Stimulated activated naive CD4-positive, alpha-beta T cell treated with Interleukin-2 at 50 U/mL for 16 hours (primary cell): ENCODE measurements at places on chromosomes 12 and 14.

- DNase-seq: no peak
These were observed 26.0 kb upstream of the SNX6 start for GRCh38 chr14:34655959-34656358.

DNA sequence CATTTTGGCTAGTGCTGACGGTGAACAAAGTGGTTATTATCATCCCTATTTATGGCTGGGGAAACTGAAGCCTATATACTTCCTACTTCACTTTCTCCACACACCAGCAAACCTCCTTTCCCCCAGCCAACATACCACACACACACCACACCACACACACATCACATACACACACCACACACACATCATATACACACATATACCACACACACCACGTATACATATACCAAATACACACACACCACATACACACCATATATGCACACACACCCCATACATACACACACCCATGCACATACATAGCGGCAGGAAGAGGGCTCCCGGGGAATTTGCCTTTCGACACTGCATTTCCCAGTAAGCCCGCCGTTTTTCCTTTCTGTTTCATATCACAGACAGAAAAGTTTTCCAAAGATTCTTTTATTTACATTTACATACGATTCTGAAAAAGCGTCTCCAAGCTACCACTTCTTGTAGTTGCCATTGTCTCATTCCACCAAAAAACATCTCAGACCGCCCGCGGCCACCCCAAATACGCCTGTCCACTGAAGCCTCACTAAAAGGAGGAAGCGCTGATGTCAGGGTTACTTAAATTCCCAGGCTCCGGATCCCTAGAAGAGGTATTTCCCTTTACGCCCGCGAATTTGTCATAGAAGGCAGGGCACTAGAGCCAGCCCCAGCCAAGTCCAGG lies 823 bp upstream of the RAB5B start:
- no peak for DNase-seq

- no peak for DNase-seq
These were observed 475.6 kb downstream of the PDZRN4 start for GRCh38 chr12:41663598-41664265.

DNA sequence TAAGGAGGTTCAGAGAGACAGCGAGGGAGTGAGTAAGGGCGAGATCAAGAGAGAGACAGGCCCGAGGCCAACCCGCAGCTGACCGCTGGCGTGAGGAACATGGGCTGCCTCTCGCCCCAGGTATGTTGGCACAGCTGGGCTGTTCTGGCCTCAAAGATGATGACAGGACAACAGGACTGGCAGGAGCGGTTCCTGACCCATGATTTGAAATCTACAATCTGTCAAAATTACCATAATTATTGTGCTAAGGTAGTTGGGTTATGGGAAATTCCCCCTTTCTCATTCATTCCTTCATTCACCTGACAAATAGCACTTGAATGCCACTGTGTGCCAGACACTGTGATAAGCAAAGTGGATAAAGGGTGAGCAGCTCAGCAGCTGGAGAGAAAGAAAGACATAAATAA lies 5.1 kb upstream of the ENDOU start:
- DNase-seq: no peak

DNA sequence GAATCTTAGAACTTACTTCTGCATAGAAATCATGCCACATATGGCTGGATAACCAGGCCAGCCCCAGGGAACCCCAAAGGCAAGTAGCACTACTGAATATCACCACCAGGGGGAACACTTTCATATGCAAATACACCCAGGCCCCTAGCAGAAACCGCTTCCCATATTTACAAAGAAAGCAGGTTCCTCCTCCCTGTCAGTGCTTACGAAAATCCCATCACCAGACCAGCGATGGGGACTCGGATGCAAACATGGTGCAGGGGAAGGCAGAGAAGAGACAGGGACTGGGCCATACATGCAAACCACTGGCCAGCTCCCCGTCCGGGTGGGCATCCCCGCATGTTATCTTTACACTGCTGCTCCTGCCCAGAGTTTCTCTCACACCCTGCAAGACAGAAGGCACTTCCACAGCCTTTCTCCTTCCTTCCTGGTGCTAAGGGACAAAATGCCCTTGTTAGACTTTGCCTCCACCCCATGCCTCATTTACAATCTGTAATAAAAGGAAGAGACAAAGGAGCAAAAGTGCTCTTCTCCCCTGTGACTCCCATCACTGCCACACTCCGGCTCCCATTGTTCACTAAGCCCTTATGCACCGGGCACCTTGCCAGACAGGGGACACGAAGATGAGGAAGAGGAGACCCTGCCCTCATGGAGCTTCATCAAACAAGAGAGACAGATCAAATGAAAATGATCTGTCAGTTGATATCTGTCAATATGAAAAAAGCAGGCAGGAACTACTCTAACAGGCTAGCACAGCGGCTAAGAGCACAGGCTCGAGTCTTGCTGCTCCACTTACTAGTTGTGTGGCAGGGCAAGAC lies 62.3 kb downstream of the PTPN21 start:
- peak; percentile 3 for DNase-seq

DNA sequence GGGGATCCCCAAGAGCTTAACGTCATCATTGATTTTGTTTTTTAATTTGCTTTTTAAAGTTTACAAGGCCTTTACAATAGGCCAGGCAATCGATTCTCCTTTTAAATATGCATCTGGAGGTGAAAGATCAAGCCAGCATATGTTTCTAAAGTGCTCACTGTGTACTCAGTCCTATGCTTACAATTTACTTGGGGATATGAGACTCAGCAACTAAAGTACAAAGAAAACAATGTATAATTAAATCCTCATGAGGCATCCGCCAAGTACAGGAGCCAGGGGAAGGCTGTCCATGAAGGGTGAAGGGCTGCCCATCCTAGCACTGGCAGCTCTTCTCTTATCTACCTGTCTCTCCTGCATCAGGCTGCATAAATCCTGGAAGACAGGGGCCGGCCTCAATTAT lies 11.8 kb downstream of the CCDC92 start:
- DNase-seq: no peak

- peak; percentile 15 for DNase-seq
These were observed 2.3 kb downstream of the DGLUCY start for GRCh38 chr14:91115986-91116770.

DNA sequence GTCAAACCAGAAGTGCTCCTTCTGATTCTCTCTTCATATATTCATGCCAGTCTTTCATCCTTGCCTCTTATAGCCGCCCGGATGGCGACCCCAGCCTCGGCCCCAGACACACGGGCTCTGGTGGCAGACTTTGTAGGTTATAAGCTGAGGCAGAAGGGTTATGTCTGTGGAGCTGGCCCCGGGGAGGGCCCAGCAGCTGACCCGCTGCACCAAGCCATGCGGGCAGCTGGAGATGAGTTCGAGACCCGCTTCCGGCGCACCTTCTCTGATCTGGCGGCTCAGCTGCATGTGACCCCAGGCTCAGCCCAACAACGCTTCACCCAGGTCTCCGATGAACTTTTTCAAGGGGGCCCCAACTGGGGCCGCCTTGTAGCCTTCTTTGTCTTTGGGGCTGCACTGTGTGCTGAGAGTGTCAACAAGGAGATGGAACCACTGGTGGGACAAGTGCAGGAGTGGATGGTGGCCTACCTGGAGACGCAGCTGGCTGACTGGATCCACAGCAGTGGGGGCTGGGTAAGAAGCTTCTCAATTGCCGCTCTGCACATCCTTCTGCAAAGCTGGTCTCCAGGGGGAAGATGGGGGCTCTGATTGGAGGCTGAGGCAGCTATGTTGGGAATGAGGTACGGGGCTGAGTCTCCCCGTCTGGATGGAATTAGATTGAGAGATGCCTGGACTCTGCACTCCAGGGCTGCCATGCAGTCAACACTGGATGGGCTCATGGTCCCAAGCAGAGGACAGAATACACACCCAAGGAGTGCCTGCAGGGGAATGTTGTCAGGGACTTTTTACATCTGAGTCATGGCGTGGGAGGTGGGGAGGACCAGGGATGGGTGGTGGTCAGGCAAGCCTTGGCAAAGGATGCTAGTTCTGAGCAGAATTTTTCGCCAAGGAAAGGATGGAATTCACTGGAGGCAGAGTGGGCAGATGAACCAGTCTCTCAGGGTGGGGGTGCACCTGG lies 1.3 kb downstream of the BCL2L2 start:
- no peak for DNase-seq

GRCh38 chr14:76464856-76465255 lies 88.9 kb downstream of the ESRRB start:
- DNase-seq: no peak

- DNase-seq: no peak
These were observed 92.1 kb downstream of the NINJ2 start for GRCh38 chr12:570921-571794.

GRCh38 chr12:57631566-57632072 lies 1.4 kb downstream of the B4GALNT1 start:
- DNase-seq: no peak

DNA sequence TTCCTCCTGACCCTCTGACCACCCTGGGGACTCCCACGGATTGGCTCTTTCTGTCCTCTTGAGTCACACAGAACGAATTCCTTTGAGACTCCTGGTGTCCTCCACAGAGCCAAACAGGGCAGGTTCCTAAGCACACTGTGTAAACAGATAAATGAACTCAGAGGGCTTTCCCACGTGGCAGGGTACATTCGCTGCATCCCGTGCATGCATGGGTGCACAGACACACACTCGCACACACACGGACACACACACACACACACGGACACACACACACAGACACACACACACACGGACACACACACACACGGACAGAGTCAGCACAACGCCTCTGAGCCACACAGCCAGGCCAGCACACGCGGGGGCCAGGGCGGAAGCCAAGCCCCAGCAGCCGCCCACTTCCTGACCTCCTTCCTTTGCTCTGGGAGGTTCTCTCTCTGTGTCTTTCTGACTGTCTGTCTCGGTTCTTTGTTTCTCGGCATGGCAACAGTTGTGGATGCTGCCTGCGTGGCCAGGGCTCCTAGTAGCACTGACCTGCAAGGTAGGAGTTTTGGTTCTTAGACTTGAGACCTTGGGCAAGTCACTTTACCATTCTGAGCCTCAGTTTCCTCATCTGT lies 706 bp downstream of the CRACR2A start:
- DNase-seq: peak; percentile 75

GRCh38 chr14:95548328-95548929 lies 13.6 kb downstream of the GLRX5 start:
- DNase-seq: no peak

GRCh38 chr14:21309238-21309636 lies 29.4 kb downstream of the RPGRIP1 start:
- DNase-seq: no peak

DNA sequence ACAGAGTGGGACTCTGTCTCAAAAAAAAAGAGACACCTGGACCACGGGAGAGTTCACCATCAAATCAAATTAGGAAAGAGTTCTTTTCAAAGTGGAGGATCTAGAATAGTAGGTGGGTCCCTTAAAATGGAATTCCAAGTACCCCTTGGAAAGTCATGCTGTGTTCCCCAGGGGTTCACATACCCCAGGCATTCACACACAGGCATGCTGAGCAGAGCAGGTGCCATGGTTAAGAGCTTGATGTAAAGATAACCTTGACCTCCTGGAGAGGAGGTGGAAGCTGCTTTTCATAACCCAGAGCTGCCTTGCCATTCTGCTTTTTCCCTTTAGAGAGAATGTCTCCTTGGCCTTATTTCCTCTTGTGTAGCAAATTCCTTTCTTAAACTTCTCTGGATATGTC lies 14.2 kb upstream of the SRSF5 start:
- DNase-seq: no peak

- no peak for DNase-seq
These were observed 133.6 kb upstream of the VRK1 start for GRCh38 chr14:96663491-96664067.

GRCh38 chr14:53473480-53473879 lies 320.4 kb upstream of the DDHD1 start:
- DNase-seq: no peak

DNA sequence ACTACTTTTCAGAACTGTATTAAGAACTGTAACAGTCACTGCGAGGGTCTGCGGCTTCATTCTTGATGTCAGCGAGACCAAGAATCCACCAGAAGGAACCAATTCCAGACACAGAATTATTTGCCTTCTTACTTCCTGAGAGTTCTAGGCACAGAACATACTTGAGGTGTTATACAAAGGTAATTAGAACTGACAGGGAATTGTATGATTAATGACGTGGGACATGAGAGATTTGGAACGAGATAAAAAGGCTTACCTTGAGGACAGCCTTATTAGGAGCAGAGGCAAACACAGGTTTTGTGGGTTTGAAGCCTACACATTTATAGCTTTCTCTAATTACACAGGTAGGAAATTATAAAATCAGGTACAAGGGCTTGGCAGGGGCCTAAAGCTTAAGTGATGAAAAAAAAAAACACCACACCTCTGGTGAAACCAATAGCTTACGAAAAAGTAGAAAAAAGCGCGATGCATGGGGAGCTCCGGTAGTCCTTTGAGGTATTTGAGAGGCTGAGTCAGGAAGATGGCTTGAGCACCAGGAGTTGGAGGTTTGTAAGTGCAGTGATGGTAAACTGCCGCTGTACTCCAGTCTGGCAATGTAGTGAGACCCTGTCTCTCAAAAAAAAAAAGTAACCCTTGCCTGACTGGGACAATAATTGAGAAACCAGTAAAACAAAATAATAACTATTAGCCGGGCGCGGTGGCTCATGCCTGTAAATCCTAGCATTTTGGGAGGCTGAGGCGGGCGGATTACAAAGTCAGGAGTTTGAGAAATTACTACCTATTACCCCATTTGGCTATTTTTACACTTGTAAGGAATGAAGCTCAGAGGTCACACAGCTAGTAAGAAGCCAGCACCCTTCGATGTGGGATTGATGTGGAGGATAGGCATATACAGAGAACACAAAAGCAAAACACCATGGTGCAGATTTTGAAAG lies 795 bp upstream of the ACOT2 start:
- peak; percentile 19 for DNase-seq

- DNase-seq: no peak
These were observed 28.1 kb downstream of the TCHP start for GRCh38 chr12:109928058-109928656.

- no peak for DNase-seq
These were observed 111.4 kb downstream of the ZFP36L1 start for GRCh38 chr14:68681256-68682011.

DNA sequence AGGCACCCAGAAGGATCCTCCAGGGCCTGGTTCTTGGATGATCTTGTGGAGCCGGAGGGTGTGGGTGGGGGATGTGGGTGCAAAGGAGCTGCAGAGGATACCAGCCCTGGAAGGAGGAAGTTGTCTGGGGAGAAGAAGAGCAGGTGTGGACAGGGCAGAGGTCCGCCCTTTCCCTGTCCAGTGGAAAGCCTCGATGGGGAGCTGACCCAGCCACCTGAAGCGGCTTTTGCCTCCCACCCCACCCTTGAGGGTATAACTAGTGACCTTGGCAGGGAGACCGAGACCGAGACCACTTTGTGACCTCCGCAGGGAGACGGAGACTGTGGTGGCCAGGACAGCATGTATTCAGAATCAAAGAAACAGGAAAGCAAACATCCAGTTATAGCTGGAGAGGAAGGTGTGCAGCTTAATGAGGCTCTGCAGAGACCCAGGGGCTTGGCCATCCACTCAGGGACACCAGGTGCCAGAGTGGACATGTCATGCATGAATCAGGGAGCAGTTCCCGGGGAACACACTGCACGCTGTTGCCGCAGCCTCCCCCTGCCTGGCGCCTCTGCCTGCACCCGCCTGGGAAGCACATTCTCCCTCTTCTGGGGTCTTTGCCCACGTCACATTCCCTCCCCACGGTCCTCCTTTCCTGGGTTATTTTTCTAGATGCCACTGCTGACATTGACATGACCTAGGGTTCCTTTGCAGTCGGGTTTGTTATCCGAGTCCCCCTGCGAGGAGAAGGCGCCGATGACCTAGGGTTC lies 87.7 kb downstream of the ADGRD1 start:
- no peak for DNase-seq

GRCh38 chr12:54340846-54341245 lies 15.9 kb downstream of the COPZ1 start:
- no peak for DNase-seq
